Activated T-helper 9 cell treated with anti-CD3 and anti-CD28 coated beads, Interleukin-2, amount 50 U/mL, for 16 hours (primary cell): ENCODE measurements at places on chromosomes 11 and 22.

- DNase-seq: no peak
Measured at GRCh38 chr11:37984991-37985390, 1387.0 kb upstream of the RAG2 start.

DNA sequence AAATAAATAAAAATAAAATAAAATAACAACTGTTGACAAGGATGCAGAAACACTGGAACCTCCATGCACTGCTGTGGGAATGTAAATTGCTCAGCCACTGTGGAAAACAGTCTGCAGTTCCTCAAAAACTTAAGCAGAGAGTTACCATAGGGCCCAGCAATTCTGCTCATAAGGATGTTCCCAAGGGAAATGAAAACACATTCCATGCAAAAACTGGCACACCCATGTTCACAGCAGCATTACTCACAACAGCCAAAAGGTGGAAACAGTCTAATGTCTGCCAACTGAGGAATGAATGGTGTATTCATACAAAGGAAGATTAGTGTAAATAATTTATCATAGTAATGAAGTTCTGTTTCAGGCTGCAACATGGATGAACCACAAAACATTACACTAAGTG is 3.2 kb upstream of the KRTAP5-10 start:
- DNase-seq: no peak

DNA sequence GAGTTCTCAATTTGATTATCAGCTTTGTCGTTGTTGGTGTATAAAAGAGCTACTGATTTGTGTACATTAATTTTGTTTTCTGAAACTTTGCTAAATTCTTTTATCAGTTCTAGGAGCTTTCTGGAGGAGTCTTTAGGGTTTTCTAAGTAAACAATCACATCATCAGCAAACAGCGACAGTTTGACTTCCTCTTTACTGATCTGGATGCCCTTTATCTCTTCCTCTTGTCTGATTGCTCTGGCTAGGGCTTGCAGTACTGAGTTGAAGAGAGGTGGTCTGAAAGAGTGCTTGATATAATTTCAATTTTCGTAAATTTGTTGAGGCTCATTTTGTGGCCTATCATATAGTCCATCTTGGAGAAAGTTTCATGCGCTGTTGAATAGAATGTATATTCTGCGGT is 213.0 kb downstream of the DLG2 start:
- no peak for DNase-seq

DNA sequence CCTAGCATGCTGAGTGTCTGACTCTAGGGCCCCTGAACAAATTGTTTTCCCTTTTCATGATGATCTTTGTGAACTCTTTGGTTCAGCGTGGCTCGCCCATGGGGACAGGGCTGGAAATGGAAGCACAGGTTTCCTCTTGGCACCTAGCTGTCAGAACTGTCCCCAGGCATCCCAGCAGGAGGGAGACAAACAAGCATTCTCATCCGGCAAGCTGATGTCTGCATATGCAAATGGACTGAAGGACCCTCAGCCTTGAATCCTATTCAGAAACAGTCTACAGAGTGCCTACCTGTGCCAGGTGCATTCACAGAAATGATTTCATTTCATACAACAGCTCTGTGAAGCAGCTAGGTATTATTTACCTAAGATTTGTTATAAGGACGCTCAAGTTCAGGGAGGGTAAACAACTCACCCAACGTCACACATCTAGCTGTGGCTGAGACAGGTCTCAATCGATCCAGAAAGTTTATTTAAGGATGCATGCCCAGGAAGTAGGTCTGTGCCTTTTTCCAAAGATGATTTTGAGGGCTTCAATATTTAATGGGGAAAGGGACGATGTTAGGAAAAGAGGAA is 176.4 kb downstream of the KIRREL3 start:
- no peak for DNase-seq

- DNase-seq: no peak
Measured at GRCh38 chr11:78798663-78799062, 224.0 kb upstream of the NARS2 start.

DNA sequence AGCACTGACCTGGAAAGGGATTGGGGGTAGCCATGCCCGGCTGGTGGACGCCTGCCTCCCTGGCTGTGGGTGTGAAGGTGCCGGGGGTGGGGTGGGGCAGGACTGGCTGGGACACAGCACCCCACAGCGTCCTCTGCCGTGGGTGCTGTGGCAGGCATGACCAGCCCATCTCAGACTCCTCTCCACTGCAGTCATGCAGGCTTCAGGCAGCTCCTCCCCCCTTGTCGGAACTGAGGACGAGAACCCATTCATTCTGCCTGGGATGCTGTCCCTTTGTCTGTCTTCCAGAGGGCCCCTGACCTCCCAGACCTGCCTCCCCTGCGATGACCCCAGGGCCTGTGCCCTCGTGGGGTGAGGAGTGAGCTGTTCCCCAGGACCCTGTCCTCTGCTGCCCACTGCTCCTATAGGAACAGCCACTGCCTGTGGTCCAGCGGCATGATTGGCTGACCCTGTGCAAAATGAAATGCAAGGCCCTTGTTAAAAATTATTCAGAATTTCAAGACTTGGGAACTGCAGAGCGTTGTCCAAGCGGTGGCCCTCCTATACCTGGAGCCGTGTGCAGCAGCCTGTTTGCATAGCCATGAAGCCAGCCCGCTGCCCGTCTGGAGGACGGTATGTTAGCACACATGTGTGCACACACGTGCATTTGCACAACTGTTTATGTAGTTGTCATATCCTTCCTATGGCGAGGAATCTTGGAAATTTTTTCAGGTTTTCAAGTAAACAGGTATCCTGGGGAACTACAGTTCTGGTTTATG is 1122.3 kb downstream of the BRD1 start:
- DNase-seq: no peak

- peak; percentile 15 for DNase-seq
Measured at GRCh38 chr11:128157423-128158298, 429.7 kb downstream of the ETS1 start.

GRCh38 chr11:30423886-30424285 is 101.0 kb downstream of the ARL14EP start:
- DNase-seq: no peak

GRCh38 chr11:61004180-61004611 is 32.7 kb downstream of the CD6 start:
- DNase-seq: no peak

- no peak for DNase-seq
Measured at GRCh38 chr11:67561971-67562619, 21.5 kb upstream of the GSTP1 start.

DNA sequence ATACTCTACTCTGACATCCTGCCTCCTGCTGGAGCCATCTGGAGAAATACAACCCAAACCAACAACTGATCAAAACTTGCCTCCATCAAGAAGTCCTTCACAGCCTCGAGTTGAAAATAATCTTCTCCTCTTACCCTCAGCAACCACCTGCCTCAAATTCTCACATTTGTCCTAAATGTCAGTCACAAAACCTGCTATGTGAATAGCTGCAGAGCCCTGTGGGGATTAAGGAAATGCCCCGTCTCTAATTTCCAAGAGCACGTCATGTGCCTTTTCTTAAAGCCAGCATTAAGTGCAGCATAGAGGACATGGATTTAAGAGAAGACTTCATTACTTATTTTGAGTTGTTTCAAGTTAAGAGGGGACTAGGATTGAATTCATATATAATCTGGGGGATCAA is 105.9 kb downstream of the TRPC6 start:
- DNase-seq: no peak

DNA sequence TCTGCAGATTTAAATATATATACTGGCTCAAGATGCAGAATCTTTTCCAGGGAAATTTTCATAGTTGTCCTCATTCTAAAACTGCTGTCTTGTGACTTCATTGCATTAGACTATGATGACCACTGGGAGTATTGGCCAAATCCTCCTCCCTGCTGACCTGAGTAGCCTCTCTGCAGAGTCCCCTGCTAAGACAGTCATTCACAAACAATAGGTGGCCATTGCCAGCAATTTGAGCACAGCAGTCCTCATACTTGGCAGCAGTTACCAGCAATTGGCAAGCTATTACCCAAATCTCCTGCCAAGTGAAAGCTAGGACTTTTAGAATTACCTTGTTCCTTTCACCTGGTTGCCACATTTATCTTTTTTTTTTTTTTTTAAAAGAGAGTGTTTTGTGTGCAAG is 325.8 kb downstream of the FAT3 start:
- DNase-seq: no peak

GRCh38 chr11:2516276-2517015 is 71.6 kb downstream of the KCNQ1 start:
- DNase-seq: no peak

DNA sequence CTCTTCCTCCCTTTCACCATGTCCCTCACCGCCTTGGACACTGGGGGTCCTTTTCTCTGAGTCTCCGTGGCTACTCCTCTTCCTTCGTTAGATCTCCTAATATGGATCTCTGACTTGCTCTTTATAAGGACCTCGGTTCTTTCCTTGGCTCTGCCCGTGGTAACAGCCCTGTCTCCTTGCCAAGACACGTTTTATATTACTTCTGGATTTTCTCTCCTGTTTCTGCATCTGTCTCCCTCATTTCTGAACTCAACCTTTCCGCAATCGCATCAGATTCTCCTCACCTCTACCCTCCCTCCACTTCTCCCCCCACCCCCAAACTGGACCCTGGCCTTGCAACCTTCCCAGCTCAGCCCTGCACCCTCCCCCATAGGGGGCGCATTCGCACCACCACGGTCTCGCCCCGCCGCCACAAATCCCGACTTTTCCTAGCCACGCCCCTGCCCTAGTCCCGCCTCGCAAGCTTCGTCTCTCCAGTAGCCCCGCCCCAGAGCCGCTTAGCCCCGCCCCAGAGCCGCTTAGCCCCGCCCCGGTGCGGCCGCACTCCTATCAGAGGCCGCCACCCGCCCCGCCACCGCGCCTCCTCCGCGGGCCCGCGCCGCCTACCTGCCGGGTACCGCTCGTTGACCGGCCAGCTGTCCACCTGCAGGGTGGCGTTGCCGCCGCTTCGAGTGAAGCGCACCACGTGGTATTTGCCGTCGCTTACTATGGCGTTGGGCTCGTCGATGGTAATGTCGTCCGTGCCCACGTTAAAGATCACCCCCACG is 39.0 kb downstream of the SLC22A12 start:
- DNase-seq: no peak

DNA sequence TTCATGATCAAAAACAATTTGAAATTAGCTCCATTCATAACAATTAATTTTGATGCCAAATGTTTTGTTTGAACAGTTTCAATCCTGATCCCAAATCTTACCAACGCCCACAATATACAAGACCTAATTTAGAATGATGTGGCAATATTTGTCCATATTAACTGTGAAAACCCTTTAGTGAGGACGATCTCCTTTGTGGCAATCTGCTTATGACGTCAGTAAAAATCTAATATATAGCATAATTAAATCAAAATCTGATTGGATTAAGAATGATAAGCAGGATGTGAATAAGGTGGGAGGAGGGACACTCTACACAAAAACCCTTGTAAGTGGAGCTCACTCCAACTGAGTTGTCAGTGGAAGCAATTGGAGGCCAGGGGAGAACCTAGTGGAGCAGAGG is 11.9 kb upstream of the SLC5A4 start:
- no peak for DNase-seq

DNA sequence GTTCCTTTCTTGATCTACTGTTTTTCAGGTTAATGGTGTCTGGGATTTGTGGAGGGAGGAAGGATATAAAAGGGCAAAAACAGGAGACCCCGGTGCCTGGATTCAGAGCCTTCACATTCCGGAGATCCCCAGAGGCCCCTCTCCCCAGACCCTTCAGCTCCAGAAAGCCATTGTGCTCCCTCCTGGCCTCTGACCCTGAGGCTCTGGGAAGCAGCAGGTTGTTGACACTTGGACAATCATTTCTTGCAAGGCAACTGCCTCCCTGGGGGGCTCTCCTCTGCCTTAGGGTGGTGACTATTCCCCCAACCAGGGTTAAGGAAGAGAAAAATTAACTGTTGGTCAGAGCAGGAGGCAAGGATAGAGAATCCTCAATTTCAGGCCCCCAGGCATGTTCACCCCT is 86.9 kb upstream of the NNMT start:
- DNase-seq: no peak

DNA sequence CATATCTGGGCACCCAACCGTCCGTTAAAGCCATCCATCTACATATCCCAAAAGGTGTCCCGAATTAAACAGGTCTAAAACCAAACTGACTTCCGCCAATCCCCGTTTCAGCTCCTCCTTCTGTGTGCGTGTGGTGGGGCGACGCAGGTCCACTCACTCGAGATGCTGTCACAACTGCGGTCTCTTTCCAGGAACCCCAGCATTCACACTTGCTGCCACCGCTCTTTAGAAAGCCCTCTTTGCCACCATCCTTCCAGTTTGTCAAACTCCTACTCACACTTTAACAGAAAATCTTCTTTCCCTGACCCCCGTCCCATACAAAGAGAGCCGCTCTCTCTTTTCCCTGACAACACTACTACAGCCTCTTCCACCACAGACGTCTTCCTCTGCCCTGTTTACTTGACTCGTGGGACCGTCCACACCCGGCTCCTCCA is 467 bp downstream of the ESS2 start:
- DNase-seq: no peak

DNA sequence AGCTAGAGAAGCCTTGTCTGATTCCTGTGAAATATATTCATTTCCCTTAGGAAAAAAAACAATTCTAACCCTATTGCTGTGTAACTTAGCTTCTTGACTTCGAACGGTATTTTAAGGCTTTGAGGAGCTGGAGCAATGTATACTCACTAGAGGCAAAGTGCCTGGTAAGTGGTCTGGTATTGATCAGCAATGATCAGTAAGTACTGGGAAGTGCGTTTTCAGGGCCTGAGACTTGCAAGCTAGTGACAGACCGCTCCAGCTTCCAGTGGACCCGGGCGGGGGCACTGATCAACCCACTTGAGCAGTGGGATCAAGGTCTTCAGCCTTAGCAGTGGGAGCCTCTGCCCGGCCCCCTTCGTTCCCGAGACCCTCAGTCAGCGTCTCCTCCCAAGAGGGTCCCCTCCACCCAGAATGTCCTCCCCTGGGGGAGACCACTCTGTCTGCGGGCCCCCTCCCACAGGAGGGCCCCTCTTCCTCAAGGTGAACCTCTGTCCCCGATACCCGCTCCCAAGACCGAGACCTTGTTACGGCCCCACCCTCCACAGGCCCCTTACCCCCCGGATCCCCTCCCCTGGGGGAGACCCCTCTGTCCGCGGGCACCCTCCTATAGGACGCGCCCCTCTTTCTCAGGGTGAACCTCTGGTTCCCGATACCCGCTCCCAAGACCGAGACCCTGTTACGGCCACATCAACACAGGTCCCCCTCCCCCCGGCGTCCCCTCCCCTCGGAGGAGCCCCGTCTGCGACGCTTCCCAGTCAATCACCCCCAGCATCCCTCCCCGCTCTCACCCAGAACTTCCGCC is 452 bp upstream of the ATXN10 start:
- no peak for DNase-seq

DNA sequence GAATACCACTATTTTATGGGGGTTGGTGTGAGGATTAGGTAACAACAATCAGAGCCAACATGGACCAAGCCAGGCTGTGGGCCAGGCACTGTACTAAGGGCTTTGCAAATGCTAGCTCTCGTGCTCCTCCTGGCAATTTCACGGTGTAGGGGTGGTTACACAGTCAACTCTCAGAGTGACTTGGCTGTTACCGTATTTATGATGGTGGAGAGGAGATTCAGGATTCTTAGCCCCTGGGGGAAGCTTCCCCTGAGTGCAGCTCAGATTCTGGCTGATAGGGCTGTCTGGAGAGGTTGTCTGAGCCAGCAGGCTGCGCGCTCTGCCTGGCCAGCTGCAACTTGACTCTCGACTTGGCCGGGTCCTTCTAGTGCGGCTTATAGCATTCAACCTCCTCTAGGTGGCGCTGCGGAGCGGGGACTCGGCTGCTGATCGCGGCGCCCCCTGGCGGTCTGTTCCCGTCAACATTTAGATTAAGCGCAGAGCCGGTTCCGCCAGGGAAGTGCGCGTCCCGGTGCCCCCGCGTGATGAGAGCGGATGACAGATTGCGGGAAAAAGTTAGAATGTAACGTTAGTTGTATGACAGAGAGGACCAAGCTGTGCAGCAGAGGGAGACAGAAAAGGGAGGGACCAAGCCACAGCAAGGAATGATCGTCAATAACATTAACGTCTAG is 4.5 kb upstream of the NCF4 start:
- DNase-seq: peak; percentile 91
